Thyroid gland (tissue), 4 donors: ENCODE measurements at places on chromosomes 2 and 18. TPM values are rescaled to one million over a fixed set of nuclear protein-coding genes. Genes with fewer than 3 reads are reported as not detected.
A peak's percentile ranks its signal among the peaks of the same experiment; 100 is the strongest.

- no peak overlapping the region for H3K4me3 ChIP-seq
- H3K36me3 ChIP-seq, result no peaks in the 10 kb centered on the region
- DNase-seq, result no peak
- H3K4me1 ChIP-seq, result peaks cover 3% of the 10 kb centered on the region
These were observed 125.2 kb upstream of the ARL5A start for GRCh38 chr2:151953467-151953866.

The CAPN13 gene
- not detected for total RNA-seq

GRCh38 chr2:3512086-3512485 is 7.2 kb downstream of the ADI1 start:
- no peak overlapping the region for H3K4me3 ChIP-seq
- no peaks in the 10 kb centered on the region for H3K4me1 ChIP-seq
- no peaks in the 10 kb centered on the region for H3K27me3 ChIP-seq
- no peak for DNase-seq

DNA sequence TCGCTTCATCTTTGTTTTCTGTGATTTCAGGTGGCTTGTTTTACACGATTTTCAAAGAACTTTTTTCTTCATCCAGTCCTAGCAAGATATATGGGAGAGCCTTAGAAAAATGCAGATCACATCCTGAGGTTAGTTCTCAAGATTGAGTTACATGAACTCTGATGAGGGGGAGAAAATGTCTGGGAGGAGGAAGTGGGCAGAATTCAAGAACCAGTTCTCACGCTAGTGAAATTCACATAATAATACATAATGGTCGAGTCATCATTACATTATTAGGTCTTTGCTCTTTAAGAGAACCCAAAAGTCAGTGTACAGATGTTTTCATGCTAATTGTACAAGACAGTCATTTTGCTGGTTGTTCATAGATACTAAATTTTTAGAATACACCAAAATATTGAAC is 7.0 kb downstream of the TIMM21 start:
- no peak overlapping the region for H3K27ac ChIP-seq
- H3K4me1 ChIP-seq, result no peaks in the 10 kb centered on the region
- H3K27me3 ChIP-seq, result no peaks in the 10 kb centered on the region
- no peak overlapping the region for H3K4me3 ChIP-seq
- no peak for DNase-seq

DNA sequence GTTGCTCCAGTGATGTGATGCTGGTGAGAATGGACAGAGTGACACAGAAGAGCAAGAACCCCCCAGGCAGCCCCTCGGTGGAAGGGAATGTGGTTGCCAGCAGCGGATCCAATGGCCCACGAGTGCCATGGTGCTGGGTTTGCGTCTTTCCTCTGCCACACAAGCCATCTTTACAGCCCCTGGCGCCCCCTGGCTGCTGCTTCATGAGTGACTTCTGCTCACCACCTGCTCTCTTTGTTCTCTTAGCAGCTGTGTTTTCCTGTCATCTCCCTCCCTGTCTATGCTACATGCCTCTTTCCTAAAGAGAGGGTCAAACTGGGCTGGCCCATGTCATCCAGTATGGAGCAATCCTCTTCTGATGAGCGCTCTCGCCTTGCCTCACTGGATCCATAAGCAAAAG is 300.0 kb upstream of the SMIM21 start:
- H3K27ac ChIP-seq, result no peak overlapping the region
- DNase-seq, result peak; percentile 68
- no peak overlapping the region for H3K4me3 ChIP-seq
- H3K27me3 ChIP-seq, result no peaks in the 10 kb centered on the region

The NDC80 gene
- total RNA-seq, result not detected
